Globus pallidus (tissue), 1 donor: ENCODE measurements at places on chromosomes 4 and X.

GRCh38 chr4:100493756-100494155 is 24.1 kb downstream of the EMCN start:
- DNase-seq, result no peak

DNA sequence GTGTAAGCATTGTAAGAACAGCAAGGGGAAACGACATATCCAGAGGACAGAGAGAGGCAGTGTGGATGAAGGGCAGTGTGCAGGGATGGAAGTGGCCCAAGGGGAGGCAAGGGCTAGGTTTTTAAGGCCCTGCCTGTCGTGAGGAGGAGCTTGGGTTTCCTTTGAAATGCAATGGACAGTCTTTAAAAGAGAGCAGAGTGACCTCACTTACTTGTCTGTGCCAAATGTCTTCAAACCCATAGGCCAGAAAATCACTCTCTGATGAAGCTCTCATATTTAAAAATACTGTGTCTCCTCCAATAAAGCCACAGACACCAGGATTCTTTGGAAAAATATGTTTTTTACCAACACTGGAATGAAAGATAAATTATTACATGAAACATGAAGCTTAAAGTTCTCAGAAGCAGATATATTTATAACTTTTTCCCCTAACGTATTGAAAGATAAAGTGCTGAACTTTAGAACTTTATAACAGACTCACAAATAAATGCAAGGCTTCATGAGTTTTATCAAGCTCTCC is 19.2 kb upstream of the ATXN3L start:
- DNase-seq, result no peak

GRCh38 chr4:5734853-5735252 is 23.9 kb downstream of the EVC start:
- DNase-seq, result no peak

GRCh38 chr4:80931631-80932081 is 98.9 kb upstream of the BMP3 start:
- no peak for DNase-seq

DNA sequence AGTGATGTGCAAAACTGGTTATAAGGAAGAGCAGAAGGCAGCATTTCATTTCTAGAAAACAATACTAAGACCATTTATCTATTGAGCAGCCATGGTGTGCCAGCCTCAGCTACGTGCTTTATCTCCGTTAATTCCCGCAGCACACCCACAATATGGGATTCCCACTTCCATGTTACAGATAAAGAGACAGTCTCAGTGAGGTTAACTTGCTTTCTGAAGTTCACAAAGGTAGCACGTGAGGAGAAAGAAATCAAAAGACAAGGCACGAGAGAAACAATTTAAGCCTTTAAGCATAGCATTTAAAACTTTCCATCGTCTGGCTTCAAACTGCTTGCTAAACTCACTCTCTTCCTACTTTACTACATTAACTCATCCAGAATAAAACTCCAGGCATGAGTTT is 8.0 kb upstream of the RPL34 start:
- peak; percentile 3 for DNase-seq

GRCh38 chrX:38968344-38969216 is 167.3 kb downstream of the MID1IP1 start:
- peak; percentile 34 for DNase-seq

GRCh38 chrX:70769659-70770227 is 138.8 kb downstream of the TEX11 start:
- DNase-seq, result no peak

GRCh38 chrX:33892670-33893069 is 239.4 kb downstream of the FAM47A start:
- no peak for DNase-seq

- no peak for DNase-seq
These were observed 21.0 kb upstream of the EFNB1 start for GRCh38 chrX:68807818-68808217.

DNA sequence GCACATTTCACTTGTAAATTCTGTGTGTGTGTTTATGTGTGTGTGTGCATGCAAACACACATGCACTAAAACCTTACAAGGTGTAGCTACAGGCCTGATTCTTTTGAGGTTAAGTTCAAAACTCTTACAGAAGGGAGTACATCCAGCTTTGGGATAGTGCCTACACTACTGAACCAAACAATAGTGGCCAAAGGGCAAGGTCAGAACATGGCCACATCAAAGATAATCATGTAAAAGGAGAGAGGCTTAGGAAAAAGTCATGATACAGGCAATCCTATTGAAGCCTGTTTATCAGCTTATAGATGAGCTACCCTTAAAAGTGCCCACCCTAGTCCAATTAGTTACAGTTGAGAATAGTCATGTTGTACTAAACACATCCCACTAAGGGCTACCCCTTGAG is 139.6 kb downstream of the IDS start:
- no peak for DNase-seq

- DNase-seq, result no peak
These were observed 36.2 kb upstream of the USP38 start for GRCh38 chr4:143148521-143148920.
